ENCODE measurements at places on chromosomes 12 and 14. TPM values are rescaled to one million over a fixed set of nuclear protein-coding genes. Genes with fewer than 3 reads are reported as not detected.

Gene STYX
- 11.9 TPM for total RNA-seq

- DNase-seq, result no peak
Measured at GRCh38 chr14:100069161-100069800, 4.1 kb downstream of the EVL start.

DNA sequence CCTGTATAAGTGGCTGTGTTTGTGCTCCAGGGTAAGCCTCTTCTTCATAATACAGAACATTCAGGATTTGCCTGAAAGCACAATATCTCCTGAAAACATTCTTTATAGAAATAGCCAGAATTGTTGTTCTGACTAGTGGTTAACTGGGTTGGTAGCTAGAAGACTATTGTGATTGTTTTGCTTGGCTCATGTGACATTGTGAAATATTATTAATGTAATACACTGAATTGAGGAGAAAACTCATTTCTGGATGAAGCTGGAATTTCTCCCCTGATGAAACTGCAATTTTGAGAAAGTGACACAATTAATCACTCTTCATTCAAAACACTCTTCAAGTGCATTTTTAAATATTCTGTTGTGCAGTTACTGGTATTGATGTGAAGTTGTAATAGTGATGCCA, 172.3 kb upstream of the PTPRQ start:
- no peak for DNase-seq

Gene TMCC3
- total RNA-seq, result 3.5 TPM

DNA sequence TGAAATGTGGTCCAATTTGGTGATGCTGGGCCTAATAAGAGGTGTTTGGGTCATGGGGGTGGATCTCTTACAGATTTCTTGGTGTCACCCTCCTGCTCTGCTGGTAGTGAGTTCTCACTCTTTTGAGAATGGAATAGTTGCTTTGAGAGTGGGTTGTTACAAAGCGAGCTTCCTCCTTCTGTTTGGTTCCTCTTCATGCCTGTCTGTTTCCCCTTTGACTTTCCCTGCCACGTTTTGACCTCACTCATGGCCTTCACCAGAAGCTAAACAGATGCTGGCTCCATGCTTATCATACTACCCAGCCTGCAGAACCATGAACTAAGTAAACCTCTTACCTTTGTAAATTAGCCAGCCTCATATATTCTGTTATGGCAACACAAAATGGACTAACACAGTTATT, 57.7 kb upstream of the LDHB start:
- DNase-seq, result no peak

Gene NGB
- not detected for total RNA-seq

Gene CABP1
- total RNA-seq, result 0.24 TPM

Gene DPF3
- 13.2 TPM for total RNA-seq

- DNase-seq, result no peak
Measured at GRCh38 chr14:67151082-67151666, 38.1 kb upstream of the GARIN2 start.

Gene GCN1
- total RNA-seq, result 126 TPM

DNA sequence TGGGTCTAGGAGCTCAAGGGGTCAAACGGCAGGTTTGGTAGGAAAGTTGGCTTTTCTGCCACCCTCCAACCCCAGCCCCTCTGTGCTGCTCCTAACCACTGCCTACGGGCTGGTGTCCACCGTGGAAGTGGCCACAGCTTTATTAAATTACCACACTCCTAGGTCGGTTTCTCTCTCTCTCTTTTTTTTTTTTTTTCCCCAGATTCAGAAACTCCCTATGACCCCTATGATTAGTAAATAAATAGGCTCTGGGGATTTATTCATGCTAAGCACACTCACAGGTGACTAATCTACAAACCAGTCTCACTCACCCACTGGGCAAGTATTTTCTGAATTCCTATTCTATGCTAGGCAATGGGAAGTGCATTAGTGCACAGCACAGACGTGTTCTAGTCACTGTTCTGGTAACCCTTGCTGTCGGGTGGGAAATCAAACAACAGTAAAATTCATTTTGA, 8.7 kb upstream of the DDX47 start:
- DNase-seq, result no peak

- DNase-seq, result no peak
Measured at GRCh38 chr14:34403646-34404045, 58.4 kb downstream of the SPTSSA start.

DNA sequence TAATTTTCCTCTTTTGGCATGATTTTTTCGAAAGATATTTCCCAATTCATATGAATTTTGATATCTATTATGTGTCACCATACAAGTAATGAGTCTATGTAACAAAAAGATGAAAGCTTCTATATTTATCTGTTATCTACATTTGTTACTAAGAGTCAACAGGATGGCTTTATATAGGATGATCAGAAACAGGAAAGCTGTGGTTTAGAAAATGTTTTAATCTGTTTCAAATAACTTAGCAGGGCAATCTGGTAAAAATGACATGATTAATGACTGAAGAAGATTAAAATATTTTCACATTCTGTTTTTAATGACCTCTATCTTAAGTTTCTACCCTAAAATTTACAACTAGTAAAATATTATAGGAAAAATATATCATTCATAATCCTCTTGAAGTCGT, 105.8 kb downstream of the MSRB3 start:
- no peak for DNase-seq

Gene KRT7
- total RNA-seq, result 2.6 TPM

Gene OTUB2
- total RNA-seq, result 0.14 TPM

DNA sequence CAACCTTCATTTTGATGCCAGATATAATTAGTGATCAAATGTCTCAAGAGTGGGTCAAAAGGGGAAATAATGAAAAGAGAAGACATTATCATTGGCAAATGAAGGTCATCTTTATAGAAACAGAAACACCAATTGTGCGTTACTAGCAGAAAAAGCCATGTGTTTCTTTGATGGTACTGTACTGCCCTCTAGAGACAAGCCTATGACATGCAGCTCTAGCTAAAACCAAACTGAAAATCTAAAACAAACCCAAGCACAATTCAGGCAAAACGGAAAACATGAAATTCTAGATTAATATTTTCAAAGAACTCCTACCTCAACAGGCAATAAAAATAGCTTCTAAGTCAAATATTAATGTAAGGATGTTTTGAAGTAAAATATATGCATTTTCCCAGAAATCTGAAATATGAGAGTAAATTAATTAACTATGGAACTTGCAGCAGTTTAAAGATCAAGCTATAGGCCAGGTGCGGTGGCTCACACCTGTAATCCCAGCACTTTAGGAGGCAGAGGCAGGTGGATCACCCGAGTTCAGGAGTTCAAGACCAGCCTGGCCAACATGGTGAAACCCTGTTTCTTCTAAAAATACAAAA, 115.4 kb downstream of the KLHL28 start:
- DNase-seq, result no peak

Gene SLC10A1
- total RNA-seq, result not detected

- DNase-seq, result no peak
Measured at GRCh38 chr14:63565448-63565847, 22.3 kb upstream of the PPP2R5E start.

DNA sequence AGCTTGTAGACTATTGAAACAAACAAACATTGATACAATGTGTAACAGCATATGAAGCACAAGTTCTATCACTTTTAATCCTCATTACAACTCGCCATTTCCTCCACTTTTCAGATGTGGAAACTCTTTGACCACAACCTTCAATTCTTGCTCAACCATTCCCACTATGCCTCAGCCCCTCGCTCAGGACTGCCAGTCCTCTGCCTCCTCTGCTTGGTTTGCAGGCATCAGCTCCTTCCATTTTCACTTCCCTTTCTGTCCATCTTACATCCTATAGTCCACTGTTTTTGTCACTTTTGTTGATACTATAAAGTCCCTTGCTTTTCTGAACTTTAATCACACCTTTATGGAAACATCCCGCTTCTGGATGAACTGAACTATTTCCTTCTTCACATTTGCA, 28.2 kb upstream of the CD27 start:
- peak; percentile 65 for DNase-seq

Gene GCH1
- 131 TPM for total RNA-seq

- DNase-seq, result no peak
Measured at GRCh38 chr12:68446384-68446783, 114.2 kb upstream of the MDM1 start.

DNA sequence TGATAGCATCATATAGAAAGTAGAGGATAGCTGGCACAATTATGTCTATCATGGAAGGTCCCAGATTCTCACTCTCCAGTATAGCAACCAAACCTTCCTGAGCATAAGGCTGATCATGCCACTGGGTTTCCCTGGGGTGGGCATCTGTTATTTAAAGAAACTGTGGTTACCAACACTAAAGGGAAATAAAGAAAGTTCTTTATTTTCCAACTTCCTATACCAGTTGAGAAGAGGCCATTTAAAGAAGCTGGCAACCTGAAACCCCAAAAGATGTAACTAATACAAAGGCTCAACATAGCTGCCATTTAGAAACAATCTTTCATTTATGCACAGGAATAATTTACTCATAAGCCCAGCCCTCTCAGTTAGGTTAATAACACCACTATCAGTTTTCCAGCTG, 3.1 kb downstream of the BCAT1 start:
- DNase-seq, result no peak

GRCh38 chr12:53700567-53700966, 24.7 kb upstream of the ATP5MC2 start:
- DNase-seq, result no peak

DNA sequence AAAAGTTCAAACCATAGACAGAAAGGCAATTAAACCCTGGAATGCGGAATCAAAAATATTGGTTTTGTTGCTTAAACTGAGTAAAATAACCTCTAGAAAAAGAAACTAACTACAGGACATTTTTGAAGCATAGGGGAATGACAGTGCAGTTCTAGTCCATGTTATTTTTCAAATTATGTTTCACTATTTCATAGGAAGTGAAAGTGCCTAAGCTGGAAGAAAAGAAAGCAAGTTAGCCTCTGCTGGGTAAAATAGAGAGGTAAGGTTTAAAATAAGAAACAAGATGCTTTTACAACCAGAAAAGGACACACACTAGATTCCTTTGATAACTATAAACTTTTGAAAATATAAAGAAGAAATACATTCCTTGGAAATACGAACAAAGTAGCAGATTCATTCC, 1.1 kb downstream of the CLECL1 start:
- no peak for DNase-seq

- no peak for DNase-seq
Measured at GRCh38 chr12:51247523-51248206, 9.0 kb downstream of the DAZAP2 start.

DNA sequence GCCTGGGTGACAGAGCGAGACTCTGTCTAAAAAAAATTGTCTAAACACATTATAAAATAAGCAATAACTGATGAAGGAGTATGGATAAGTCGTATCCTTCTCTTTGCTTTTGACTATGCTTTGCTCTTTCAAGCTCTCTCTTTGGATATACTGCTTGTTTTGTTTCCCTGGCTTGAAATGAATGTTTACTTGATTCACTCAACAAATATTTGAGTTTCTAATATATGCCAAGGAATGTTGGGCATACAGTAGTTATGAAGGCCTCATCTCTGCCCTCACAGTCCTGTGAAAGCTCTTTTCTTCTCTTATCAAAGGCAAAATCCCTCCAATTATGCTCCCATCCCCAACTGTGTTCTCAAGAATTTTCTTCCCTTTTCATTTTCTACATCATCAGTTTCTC, 123.5 kb downstream of the PTPRR start:
- no peak for DNase-seq

Gene ASIC1
- total RNA-seq, result 0.17 TPM

DNA sequence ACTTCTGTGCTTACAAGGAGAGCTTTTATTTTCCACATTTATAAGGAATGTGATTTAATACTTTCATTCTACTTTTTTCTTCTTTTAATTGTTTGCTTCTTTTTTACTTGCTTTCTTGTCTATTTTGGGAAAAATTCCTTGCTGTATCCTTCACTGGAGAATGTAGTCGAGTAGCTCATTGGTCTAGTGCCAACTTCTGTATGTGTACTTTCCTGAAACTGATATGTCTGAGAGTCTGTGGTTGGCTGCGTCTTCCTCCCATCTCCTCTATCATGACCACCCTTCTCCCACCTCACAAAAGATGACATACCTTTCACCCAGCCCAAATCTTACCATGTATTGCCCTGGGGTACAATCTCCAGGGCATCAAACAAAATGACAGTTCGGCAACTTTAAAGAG, 51.8 kb downstream of the MSRB3 start:
- no peak for DNase-seq
